ENCODE measurements at places on chromosomes 5 and 9. TPM values are rescaled to one million over a fixed set of nuclear protein-coding genes. Genes with fewer than 3 reads are reported as not detected.
A peak's percentile ranks its signal among the peaks of the same experiment; 100 is the strongest.

- H3K27ac ChIP-seq: no peak overlapping the region
- no peaks in the 10 kb centered on the region for H3K27me3 ChIP-seq
- peaks cover 65% of the 10 kb centered on the region for H3K36me3 ChIP-seq
- no peak for DNase-seq
- peaks cover 8% of the 10 kb centered on the region for H3K4me1 ChIP-seq
- H3K4me3 ChIP-seq: no peak overlapping the region
These were observed 24.2 kb downstream of the TNIP1 start for GRCh38 chr5:151056379-151057325.

DNA sequence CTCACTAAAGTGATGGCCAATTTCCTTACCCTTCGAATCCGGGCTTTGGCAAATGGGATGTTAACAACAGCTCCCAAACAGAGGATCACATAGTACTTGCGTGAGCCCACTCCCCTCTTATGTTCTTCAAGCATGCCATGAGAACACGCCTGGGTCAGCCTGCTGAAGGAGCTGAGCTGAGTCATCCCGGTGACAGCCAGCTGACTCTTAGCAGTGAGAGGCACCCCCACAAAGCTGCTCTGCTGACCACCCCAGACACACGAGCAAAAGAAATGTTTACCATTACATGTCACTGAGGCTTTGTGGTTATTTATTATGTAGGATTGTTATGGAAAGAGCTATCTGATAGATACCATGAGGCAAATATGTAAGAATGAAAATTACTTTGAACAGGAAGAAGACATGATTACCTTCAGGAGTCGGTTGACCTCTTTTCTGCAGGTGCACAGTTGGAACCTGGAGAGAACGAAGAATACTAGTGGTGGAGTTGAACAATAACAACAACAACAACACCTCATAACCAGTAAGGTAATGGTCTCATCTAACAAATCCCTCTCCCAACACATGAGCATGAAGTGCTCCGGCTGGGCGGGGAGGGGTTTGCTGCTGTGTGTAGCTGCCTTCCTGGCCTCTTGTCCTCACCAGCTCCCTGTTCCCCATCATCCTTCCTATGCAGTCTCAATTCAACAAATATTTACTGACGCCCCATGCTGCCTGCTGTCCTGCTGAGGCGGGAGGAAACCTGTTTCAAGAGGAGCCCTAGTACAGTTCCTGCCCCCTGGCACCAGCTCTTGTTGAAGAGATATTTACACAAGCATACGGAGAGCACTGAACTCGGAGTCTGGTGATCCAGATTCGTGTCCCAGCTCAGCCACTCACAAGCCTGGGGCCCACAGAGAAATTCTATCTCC lies 69.4 kb upstream of the LHFPL2 start:
- no peak overlapping the region for H3K27ac ChIP-seq
- no peaks in the 10 kb centered on the region for H3K27me3 ChIP-seq
- DNase-seq: no peak
- no peaks in the 10 kb centered on the region for H3K4me1 ChIP-seq
- H3K4me3 ChIP-seq: no peak overlapping the region

GRCh38 chr5:125026867-125027731 lies 280.7 kb upstream of the ZNF608 start:
- H3K27ac ChIP-seq: no peak overlapping the region
- no peaks in the 10 kb centered on the region for H3K36me3 ChIP-seq
- no peak for DNase-seq

- H3K4me3 ChIP-seq: no peak overlapping the region
- no peak for DNase-seq
- no peaks in the 10 kb centered on the region for H3K27me3 ChIP-seq
- H3K36me3 ChIP-seq: no peaks in the 10 kb centered on the region
- H3K27ac ChIP-seq: no peak overlapping the region
These were observed 84.8 kb downstream of the EQTN start for GRCh38 chr9:27212191-27212590.

GRCh38 chr9:133615606-133616188 lies 6.5 kb upstream of the FAM163B start:
- H3K27me3 ChIP-seq: no peaks in the 10 kb centered on the region
- peaks cover 19% of the 10 kb centered on the region for H3K4me1 ChIP-seq

DNA sequence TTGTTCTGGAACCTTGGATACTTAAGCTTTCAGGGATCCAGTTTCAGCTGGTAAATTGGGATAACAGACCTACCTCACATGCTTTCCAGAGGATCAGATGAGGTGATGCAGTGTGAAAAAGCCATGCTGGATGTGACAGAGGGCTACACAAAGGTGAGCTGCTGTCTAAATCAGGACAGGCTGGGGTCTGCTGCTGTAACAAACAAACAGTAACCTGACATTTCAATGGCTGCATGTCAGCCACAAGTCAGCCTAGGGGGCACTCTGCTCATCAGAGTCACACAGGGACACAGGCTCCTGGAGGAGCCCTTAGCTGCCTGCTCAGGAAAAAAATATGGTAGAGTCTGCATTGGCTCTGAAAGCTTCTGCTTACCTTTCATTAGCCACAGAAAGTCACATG lies 66.7 kb upstream of the EGFLAM start:
- H3K4me3 ChIP-seq: no peak overlapping the region
- no peak overlapping the region for H3K27ac ChIP-seq
- DNase-seq: no peak

DNA sequence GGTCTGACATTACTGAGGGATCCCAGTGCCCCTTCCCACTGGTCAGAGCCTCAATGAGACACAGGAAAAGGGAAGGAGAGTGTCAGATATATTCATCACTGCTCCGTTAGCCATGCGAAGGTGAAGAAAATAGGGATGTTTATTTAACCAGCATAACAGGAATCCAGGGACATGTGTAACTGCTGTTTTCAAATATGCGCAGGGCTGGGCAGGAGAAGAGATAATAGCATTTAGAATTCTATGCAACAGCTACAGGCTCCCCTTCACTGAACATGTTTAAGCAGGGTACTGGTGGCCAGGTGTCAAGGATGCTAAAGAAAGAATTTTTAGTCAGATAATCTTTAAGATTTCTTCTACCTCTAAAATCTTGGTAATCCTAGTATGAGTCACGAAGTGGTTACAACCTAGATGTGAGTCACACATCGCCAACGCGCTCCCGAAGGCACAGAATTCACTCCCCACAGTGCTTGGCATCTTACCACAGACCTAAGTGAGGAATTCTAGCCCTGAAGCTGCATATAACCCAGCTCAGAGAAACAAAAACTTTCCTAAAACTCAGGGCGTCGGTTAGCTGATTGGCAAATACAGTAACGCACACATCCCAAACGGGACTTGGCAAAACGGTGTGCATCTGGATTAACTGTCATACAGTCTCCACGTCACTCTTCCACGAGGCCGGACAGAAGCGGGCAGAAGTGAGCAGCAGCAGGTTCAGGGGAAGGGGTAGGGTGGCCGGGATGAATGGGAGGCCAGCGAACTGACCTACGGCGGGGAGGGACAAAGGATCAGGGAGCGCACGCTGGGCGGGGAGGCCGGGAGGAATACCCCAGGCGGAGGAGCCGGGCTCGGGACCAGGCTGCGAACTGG lies 1.1 kb downstream of the CTNNAL1 start:
- peak overlapping the region; percentile 64 for H3K27ac ChIP-seq
- peak; percentile 23 for DNase-seq
- H3K27me3 ChIP-seq: no peaks in the 10 kb centered on the region
- H3K4me1 ChIP-seq: peaks cover 22% of the 10 kb centered on the region
- no peaks in the 10 kb centered on the region for H3K36me3 ChIP-seq

DNA sequence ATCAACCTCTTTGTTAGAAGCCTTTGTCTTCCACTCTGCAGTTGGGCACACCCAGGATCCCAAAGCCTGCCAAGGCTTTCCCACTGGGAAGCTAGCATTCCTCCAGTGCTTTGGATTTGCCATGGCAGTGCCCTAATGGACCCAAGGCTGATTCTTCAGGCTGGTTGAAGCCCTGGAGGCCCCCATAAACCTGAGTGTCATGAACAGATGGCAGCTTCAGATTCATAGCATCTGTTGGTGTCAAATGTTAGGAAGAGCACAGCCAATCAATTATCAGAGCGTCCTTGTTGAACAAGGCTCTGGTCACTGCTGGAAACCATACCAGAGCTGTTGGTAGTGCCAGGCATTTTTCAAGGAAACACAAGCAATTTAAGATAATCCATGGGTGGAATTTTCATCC lies 241.1 kb upstream of the KLF4 start:
- no peak overlapping the region for H3K27ac ChIP-seq
- no peak for DNase-seq
- H3K4me3 ChIP-seq: no peak overlapping the region
- no peaks in the 10 kb centered on the region for H3K36me3 ChIP-seq
- H3K27me3 ChIP-seq: no peaks in the 10 kb centered on the region
- H3K4me1 ChIP-seq: no peaks in the 10 kb centered on the region

- no peak overlapping the region for H3K4me3 ChIP-seq
- no peaks in the 10 kb centered on the region for H3K27me3 ChIP-seq
- no peak for DNase-seq
These were observed 7.5 kb downstream of the ZNF366 start for GRCh38 chr5:72499730-72500129.

- no peaks in the 10 kb centered on the region for H3K36me3 ChIP-seq
- no peak overlapping the region for H3K27ac ChIP-seq
- no peak for DNase-seq
- no peaks in the 10 kb centered on the region for H3K27me3 ChIP-seq
These were observed 9.3 kb downstream of the OBP2B start for GRCh38 chr9:133199648-133200321.

DNA sequence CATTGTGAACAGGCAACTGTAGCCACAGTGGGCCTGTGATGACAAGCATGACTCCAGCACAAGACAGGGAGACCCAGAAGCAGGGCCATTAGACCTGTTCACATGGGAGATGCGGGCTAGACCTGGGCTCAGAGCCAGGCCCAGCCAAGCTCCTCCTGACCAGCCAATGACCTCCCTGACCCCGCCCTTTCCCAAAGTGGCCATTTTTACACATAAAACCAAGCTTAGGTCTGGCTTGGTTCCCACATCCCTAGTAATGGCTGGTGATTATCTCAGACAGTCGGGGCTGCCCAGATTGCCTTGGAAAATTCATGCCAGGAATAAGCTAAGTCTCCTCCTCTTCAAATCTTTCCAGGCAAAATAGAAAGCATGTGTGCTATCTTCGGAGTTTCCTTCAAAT lies 94.1 kb downstream of the FRMD3 start:
- no peaks in the 10 kb centered on the region for H3K36me3 ChIP-seq
- no peak for DNase-seq
- H3K27ac ChIP-seq: no peak overlapping the region
- no peaks in the 10 kb centered on the region for H3K27me3 ChIP-seq

The INSL6 gene
- total RNA-seq: not detected

The WHRN gene
- total RNA-seq: 8.6 TPM

The SPAG8 gene
- total RNA-seq: 0.98 TPM

The CBY3 gene
- 0.91 TPM for total RNA-seq

The SPINK7 gene
- not detected for total RNA-seq

The FAM120AOS gene
- 42.7 TPM for total RNA-seq

Measured in CD8-positive, alpha-beta memory T cell (primary cell).